ENCODE measurements at places on chromosomes 2 and 18.

DNA sequence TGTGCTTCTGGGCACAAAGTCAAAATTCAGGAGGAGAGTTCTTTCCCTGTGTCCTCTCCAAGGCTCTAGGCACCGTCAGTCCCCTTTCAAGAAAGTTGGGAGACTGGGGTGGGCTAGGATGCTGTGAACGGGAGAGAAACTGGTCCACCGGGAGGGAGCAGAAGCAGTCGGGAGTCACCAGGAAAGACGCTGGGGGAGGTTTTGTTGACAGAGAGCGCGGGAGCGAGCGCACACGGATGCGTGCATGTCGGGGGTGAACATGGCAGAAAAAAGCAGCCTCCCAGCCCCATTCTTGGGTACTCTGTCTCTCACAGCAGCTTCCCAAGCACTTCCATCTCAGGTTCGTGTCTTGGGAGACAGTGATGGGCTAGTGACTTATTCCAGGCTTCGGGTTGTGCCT, 97.1 kb upstream of the PXDN start:
- no peak for DNase-seq

DNA sequence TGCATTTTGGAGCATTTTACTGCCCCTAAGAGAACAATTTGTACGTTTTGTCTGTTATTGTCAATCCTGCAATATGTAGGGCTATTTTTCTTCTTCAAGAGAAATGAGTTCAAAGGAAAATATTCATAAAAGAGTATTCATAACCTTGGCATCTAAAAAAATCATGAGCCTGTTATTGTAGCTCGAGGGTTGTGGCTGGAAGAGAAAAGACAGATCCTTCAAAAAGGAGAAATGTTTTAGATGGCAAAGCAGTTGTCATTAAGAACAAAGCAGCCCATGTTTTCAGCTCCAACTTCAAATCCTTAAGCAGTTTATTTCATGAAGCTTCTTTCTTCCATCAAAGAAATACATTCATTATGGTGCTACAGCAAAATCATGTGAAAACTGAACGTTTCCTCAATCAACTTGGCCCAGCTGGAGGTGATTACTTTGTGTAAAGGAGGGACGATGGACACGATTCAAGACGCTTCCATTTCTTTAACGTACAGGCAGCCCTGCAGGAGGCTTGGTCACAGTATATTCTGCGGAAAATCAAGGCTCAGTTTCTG, 31.4 kb downstream of the QPCT start:
- no peak for DNase-seq

DNA sequence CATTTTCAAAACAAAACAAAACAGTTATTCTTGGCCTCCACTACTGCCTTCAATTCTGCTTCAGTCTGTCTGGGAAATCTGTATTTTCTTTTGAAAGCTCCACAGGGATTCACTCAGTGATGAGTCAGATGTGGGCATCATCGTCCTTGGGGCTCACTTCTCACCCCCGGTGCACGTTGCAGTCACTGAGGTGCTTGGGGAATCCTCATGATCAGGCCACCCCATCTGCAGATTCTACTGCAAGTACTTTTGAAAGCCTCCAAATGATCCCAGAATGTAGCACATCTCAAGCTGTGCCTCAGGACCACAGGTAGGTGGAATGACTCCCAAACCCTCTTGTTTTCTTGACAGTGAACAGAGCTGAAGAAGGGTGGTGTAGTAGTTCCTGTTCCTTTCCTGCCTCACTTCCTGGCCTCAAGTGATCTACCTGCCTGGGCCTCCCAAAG, 34.3 kb downstream of the LPIN2 start:
- no peak for DNase-seq

DNA sequence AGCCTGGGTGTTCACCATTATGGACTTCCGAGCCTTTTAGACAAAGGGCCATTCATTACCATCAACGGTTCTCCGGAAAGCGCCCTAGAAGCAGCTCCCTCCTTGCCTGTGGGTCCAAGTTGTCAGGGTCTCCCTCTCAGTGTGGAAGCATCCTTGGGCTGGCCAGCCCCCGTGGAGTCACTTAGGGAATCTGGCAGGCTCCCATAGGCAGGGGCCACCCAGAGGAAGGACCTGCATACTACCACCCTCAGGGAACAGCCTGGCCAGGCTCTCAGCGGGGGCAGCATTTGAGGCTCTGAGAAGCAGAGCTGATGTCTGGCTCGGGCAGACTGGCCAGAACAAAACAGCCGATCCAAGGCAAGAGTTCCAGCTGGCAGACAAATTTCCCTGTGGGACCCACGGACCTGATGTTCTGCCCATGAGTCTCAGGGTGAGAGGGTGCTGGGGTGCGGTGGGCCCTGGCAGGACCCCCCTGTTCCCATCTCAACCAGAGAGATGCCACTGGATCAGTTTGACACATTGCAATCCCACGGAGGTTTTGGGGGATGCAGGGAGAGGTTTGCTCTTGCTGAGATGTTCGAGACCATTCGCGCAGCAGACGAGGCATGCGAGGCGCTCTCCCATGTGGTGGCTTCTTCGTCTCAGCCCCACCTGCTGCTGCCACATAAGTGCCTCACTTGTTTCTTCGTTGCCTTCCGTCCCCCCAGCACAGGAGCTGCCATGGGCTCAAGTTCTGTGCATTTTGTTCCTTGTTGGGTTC, 56.9 kb downstream of the ACKR3 start:
- DNase-seq = no peak

- no peak for DNase-seq
Measured at GRCh38 chr18:59623456-59624368, 73.5 kb downstream of the CCBE1 start.

DNA sequence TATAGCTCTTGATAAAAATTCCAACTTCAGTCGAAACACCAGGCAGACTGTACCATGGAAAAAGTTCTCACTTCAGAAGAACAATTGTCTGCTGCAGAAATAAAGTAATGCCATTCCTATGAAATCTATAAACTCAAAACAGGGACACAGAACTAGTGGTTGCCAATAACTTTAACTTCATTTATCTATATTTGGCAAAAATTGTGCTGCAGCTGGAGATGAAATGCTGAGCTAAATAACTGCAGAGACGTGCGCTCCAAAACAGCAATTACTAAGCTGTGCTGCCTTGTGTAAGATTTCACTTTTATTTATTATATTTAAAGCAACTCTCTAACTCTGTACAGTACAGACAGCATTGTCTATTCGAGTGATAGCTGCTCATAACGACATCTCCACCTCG, 540.1 kb upstream of the ID2 start:
- no peak for DNase-seq

GRCh38 chr18:58391231-58391825, 237.6 kb downstream of the ALPK2 start:
- DNase-seq = no peak

- DNase-seq = no peak
Measured at GRCh38 chr2:30987566-30987965, 150.7 kb downstream of the GALNT14 start.

- DNase-seq = no peak
Measured at GRCh38 chr2:180553094-180553715, 427.2 kb upstream of the UBE2E3 start.

GRCh38 chr2:53939656-53940055, 31.1 kb downstream of the PSME4 start:
- DNase-seq = no peak

DNA sequence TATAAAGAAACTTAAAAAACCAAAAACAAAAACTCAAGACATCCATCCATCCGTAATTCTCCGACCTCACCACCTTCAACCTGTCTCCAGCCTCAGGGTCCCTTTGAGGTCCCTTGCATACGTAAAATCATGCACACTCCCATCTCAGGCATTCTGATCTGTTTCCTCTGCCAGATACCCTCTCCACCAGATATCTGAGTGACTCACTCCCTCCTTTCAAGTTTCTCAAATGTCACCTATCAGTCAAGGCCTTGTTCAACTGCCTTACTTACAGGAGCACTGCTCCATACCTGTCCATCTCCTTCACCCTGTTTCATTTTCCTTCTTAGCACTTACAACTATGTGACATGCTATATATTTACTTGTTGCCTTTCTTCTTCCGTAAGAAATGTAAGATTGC, 369.3 kb downstream of the NBAS start:
- DNase-seq = no peak

- no peak for DNase-seq
Measured at GRCh38 chr18:74477771-74478170, 18.4 kb upstream of the CNDP2 start.

- peak; percentile 18 for DNase-seq
Measured at GRCh38 chr2:71798266-71799012, 345.1 kb downstream of the DYSF start.

DNA sequence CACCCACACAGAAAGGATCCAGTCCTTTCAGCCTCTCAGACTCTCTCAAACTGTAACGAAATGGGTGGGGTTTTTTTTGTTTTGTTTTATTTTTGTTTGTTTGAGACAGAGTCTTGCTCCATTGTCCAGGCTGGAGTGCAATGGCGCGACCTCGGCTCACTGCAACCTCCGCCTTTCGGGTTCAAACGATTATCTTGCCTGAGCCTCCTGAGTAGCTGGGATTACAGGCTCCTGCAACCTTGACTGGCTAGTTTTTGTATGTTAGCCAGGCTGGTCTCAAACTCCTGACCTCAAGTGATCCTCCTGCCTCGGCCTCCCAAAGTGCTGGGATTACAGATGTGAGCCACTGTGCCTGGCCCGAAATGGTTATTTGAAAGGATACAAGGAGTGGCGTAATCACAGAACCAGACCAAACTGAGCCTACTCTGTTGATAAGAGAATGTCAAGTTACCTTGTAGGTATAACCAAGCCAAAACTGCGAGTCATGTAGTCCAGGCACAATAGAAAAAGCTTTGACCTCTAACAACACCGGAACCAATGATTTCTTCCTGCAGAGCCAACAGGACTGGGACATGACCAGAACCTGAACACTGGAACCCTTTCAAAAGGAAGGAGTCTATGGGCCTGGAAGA, 72.5 kb downstream of the NCAPH start:
- DNase-seq = no peak

DNA sequence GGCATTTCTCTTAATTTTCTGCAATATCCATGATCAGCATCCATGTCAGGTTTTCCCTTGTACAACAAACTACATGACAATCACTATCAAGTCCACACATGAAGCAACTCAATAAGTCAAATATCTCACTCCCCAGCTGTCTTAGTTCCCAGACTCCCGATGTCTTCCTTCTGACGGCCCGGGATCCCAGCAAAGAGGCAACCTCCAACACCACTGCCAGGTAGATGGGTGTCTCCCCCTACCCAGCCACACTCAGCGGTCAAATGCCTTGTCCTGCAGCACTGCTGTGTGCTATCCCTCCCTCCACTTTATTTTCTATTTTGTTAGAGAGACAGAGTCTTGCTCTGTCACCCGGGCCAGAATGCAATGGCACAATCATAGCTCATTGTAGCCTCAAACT, 23.3 kb downstream of the TRABD2A start:
- DNase-seq = no peak

Data from HL-60 (cell line).